ENCODE measurements at places on chromosomes 5 and 9.

DNA sequence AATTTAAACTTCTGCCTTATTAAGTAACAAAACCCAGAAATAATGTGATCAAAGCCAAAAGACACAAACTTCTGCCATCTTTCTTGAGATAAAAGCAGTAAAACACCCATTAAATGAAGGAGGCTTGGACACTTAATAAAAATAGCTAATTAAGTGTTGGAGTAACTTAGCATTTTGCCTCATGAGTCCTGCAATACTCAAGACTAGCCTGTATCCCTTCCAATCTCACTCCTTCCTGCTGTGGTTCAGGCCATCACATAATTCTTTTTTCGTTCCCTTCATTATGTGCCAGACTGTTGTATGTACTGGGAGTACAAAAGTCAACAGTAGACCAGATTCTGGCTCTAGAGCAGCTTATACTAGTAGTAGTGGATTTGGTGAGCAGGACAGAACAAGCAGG, 250.2 kb downstream of the NFIB start:
- DNase-seq, result no peak

- no peak for DNase-seq
Observed at GRCh38 chr9:110148891-110149290, 59.1 kb downstream of the C9orf152 start.

DNA sequence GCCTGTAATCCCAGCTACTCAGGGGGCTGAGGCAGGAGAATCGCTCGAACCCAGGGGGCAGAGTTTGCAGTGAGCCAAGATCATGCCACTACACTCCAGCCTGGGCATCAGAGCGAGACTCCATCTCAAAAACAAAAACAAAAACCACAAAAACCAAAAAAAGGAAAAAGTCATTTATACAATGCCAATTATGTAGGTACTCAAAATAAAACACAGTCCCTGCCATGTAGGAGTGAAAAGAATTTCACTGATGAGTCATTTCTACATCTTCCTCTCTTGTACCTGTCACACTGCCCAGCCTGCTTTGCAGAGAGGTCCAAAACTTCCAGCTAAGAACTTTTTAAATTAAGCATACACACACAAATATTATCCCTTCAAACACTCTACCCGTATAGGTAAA, 215.8 kb downstream of the EPB41L4A start:
- DNase-seq, result no peak

GRCh38 chr9:123743737-123744136, 186.2 kb downstream of the DENND1A start:
- no peak for DNase-seq

GRCh38 chr9:135167356-135167755, 79.9 kb downstream of the OLFM1 start:
- DNase-seq, result no peak

- DNase-seq, result no peak
Observed at GRCh38 chr5:171246231-171246630, 62.8 kb upstream of the TLX3 start.

DNA sequence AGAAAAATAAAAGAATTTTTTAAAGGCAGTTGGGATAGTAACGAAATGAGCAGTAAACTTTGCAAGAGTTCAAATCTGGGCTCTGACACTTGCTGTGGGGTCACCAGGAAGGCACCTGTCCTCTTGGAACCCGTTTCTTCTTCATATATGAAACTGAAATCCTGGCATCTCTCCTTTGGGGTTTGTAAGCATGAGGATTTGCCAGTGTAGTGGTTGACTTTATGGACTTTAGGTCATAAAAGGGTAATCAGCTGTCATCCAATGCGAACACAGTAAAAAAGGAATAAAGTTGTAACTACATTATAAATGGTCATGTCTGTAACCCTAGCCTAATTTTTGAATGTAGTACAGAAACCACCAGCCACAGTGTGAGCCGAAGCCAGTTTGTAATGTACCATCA, 1.3 kb downstream of the RAB14 start:
- DNase-seq, result no peak

DNA sequence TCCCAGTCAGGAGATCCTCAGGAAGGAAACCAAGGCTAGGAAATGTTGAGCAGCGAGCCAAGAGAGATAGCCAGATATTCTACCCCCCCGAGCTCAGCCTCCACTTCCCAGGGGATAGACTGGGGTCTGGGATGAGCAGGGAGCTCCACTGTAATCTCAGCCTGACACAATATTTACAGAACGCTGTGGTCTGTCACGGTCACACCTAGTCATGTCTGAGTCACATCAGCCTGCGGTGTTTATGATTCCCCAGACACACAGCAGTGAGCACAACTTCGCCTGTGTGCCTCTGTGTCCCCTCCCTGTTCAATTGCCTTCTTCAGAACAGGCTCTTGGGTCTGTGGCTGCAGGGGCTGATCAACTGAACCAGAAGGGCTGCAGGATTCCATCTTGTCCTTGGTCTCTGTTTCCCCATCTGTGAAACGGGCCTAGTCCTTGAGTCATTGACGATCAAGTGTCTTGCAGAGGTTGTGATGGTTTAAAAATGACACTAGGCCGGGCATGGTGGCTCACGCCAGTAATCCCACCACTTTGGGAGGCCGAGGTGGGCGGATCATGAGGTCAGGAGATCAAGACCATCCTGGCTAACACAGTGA, 8.6 kb upstream of the PRRX2 start:
- no peak for DNase-seq

DNA sequence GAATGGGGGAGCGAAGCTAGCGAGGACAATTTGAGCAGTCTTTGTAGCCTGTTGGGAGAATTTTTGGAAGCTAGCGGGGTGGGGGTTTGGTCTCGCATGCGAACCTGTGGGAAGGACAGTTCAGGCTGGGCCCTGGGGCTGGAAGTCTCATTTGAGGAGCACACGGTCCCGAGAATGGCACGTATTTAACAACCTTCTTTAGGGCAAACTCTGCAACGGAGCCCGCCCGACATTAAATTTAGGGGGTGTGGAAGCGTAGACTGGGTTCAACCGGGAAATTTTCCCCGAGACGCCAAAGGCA, 35.2 kb upstream of the NFIB start:
- no peak for DNase-seq

DNA sequence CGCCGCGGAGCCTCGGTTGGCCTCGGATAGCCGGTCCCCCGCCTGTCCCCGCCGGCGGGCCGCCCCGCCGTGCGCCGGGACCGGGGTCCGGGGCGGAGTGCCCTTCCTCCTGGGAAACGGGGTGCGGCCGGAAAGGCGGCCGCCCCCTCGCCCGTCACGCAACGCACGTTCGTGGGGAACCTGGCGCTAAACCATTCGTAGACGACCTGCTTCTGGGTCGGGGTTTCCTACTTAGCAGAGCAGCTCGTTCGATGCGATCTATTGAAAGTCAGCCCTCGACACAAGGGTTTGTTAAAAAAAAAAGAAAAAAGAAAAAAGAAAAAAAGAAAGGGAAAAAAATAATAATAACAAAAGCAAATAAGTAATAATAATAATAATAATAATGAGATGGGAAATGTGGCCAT, 112.8 kb downstream of the GCNT1 start:
- DNase-seq, result no peak

- no peak for DNase-seq
Observed at GRCh38 chr9:128393970-128394369, 22.8 kb downstream of the URM1 start.

DNA sequence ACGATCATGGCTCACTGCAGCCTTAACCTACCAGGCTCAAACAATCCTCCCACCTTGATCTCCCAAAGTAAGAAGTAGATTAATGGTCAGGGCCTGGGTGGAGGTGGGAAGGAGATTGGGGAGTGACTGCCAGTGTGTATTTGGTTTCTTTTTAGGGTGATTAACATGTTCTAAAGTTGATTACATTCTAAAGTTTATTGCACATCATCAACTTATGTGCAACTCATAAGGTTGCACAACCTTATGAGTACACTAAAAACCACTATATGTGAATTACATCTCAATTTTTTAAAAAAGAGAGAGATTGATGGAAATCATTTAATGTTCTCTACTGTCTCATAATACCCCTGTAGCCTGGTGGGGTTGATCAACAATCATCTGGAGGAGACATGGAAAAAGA, 218.1 kb downstream of the AOPEP start:
- no peak for DNase-seq

DNA sequence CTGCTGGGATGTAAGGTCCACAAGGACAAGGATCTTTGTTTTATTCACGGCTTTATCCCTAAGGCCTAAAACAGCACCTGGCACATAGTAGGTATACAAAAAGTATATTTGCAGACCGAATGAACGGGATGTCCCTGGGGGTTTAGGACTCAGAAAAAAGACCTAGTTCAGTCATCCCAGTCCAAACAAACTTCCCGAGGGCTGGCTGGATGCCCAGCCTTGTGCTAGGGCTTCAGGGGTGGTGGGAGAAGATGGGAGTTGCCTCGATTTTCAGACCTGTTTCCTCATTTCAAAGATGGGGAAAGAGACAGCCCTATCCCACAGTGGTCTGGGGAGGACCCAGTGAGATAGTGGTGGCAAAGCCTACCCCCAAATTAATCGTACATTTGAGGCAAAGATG, 3.0 kb upstream of the PROB1 start:
- no peak for DNase-seq

- DNase-seq, result no peak
Observed at GRCh38 chr5:158410976-158411375, 552.0 kb upstream of the CLINT1 start.

DNA sequence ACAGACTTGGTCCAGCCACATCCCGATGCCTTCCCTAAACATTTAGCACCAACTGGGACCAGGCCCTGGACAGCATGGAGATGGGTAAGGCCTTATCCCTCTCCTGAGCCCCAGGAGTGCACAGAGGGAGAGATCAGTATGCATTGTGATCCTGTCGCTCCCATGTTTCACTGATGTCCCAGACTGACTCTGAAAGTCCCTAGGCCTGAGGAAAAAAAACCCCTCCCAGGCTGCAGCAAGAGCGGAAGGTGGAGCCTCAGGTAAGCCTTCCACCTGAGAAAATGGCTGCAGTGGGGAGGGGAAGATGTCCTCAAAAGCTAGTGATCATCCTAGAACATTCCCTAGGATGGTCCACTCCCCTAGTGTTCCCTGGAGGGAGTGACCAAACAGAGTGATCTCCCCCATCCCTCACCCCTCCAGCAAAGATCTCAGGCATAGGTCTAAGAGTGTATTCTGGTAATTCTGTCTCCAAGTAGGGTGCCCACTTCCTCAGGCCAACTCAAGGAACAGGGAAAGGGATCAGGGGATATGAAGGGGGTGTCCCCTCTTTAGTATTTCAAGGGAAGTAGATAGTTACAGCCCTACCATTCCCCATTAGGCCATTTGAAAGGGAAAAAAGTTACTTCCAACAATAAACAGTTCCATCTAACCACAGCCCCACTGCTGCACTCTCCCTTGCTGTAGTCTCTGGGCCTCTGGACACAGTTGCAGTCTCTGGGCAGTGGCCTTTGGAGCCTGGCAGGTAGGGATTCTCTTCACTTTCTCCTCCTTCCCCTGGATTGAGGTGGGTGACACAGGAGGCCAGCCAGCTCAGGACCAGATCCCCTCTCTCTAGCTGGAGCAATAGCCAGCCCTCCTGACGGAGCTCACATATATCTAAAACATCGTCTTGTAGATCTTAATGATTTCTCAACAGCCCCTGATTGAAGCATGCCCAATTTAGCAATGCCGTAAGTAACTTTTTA, 6.8 kb upstream of the CXXC5 start:
- DNase-seq, result no peak

DNA sequence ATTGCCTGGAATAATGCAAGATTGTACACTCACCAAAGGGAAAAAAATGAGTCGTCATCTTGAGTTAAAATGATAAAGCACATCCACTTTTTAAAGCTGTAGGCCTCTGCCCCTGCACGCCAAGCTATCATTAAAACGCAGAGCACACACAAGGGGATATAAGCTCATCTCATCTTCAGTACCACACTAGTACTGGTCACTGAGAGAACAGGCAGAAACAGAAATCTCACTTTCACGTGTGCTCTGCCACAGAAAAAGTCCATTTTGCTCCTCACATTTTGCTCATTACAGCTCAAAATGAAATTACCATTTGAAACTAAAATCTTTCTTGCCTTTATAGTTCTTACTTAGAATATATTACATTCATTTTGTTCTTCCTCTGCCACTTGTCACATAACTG, 99.2 kb upstream of the SLC30A5 start:
- no peak for DNase-seq

DNA sequence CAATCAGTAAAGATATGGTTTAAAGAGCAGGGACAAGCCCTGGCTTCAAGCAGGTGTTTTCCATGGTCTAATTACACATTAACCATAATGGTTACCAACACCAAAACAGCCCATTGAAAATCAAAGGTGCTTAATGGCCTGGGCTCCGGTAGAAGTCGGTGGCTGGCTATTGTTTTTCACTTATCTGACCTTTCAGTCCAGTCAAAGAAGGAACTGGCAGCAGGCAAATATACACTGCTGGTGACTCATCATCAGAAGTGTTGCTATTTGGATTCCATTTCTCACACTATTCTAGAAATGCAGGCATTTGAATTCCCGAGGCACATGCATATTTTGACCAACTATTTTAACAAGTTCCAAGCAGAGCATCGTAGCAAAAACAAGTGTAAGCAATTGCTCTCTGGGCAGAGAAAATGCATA, 26.3 kb upstream of the GABRP start:
- no peak for DNase-seq

DNA sequence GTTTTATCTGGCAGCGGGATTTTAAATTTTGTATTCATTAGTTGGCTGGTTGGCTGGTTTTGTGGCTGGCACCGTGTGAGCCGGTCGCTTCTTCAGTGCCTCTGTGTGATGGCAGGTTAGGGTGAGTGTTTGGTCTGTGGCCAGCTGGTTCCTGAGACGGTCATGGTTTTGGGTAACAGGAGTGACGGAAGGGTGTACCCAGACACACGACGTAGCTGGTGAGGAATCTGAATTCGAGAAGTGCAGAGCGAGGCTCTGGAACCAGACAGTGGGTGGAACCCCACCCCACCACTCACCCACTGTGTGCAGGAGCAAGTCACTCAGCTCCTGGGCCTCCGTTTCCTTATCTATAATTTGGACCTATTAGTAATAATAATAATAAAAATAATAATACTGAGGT, 2.7 kb downstream of the BTNL9 start:
- DNase-seq, result no peak

GRCh38 chr5:96790961-96791504, 16.7 kb downstream of the ERAP1 start:
- DNase-seq, result no peak

GRCh38 chr9:26945591-26945990, 1.5 kb downstream of the PLAA start:
- DNase-seq, result no peak

DNA sequence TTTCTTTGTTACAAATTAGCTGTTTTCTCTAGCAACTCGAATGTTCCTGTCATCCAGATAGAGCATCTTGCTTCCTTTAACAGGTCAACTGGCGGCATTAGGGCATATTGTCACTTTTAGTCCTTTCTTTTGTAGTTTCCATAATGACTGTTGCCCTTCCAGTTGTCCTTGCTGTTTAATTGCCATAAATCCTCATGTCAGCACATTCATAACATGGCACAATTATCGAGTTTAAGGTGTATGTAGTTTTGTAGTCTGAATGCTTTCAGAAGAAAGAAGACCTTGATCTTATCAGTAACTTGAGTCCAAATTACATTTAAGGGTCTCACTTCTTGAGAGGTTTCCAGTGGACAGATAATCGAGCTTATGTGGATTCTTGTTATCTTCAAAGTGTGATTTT, 161.7 kb upstream of the CDH12 start:
- DNase-seq, result no peak

GRCh38 chr9:115148721-115149120, 30.8 kb upstream of the TNC start:
- DNase-seq, result no peak

GRCh38 chr5:170235876-170236864, 3.4 kb downstream of the C5orf58 start:
- DNase-seq, result no peak

Data from T-cell (primary cell).